Activated CD8-positive, alpha-beta memory T cell treated with anti-CD3 and anti-CD28 coated beads for 24 hours (primary cell): ENCODE measurements at places on chromosomes 13 and 19.

- no peak for DNase-seq
Observed at GRCh38 chr13:29704648-29705047, 109.2 kb upstream of the SLC7A1 start.

- no peak for DNase-seq
Observed at GRCh38 chr19:23263870-23264590, 13.8 kb upstream of the ZNF724 start.

GRCh38 chr13:24071016-24071415 lies 89.5 kb upstream of the SPATA13 start:
- no peak for DNase-seq

GRCh38 chr19:12052497-12053169 lies at the start of gene ZNF878:
TSS of gene ZNF878 (minus strand) at chr19:12052961. CDS start at chr19:12052801, 160 bp downstream.
- peak; percentile 78 for DNase-seq

DNA sequence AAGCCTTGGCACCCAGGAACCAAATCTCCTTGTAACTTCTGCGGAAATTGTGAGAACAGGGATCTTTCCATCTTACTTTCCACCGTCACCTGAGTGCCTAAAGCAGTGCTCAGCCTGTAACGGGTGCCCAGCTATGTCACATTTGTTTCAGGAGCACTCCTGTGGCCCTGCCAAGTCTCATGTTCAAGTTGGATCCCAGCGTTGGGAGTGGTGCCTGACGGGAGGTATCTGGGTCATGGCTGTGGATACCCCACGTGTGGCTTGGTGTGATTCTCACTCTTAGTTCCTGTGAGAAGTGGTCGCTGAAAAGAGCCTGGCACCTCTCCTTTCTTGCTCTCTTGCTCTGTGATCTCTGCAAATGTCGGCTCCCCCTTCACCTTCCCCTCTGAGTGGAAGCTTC lies 114.9 kb downstream of the UQCRFS1 start:
- DNase-seq, result no peak
